ENCODE measurements at places on chromosomes 2 and 18.

DNA sequence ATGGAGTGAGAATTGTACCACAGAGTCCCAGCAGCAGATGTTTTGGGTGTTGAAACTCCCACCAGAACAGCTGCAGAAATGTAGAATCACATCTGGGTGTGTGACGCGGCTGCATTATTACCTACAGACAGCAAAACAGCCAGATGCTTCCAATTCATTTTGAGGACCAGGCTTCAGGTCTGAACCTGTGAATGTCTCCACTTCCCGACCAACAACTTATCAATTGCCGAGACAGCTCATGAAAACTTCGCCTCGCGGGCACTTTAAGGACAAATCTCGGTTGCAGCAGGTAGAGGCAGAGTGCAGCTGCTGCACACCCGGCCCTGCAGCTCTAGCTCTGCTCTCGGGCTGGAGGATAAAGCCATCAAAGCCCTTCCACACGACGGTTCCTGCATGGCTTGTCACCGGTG, 202.0 kb downstream of the HRH4 start:
- DNase-seq = no peak

- DNase-seq = no peak
Observed at GRCh38 chr2:14756122-14756541, 123.6 kb downstream of the LRATD1 start.

- no peak for DNase-seq
Observed at GRCh38 chr18:5132987-5133386, 64.1 kb downstream of the AKAIN1 start.

GRCh38 chr18:58556331-58557007, 72.4 kb downstream of the ALPK2 start:
- DNase-seq = no peak

DNA sequence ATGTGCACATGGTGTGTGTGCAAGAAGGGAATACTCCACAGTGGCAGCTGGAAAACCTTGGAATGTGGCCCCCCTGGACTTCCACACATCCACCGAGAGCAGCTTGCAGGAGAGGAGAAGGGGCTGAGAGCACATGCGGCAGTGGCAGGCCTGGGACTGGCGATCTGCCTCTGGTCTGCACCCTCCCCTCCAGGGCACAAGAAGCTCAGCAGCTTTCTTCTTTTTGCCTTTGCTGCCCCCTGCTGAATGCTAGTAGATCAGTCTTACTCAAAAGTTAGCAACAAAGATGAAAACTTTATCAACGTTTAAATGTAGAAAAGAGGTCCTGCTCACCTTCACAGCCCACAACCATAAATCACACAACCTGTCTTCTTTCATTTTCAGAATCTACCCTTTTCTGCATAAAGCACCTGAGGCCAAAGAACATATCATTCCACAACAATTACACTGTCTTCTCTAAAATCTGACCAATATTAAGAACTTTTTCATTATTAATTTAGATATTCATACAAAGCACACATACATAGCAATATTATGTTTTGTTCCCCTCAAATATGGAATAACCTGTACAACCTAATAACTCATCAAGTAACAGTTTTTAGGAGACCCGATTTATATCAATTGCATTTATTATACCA, 34.6 kb downstream of the TGFBRAP1 start:
- peak; percentile 50 for DNase-seq

- DNase-seq = no peak
Observed at GRCh38 chr2:234635284-234635683, 138.4 kb upstream of the ARL4C start.

GRCh38 chr2:240428245-240428644, 7.2 kb upstream of the GPC1 start:
- DNase-seq = no peak

- no peak for DNase-seq
Observed at GRCh38 chr2:231646476-231646875, 53.8 kb downstream of the TEX44 start.

DNA sequence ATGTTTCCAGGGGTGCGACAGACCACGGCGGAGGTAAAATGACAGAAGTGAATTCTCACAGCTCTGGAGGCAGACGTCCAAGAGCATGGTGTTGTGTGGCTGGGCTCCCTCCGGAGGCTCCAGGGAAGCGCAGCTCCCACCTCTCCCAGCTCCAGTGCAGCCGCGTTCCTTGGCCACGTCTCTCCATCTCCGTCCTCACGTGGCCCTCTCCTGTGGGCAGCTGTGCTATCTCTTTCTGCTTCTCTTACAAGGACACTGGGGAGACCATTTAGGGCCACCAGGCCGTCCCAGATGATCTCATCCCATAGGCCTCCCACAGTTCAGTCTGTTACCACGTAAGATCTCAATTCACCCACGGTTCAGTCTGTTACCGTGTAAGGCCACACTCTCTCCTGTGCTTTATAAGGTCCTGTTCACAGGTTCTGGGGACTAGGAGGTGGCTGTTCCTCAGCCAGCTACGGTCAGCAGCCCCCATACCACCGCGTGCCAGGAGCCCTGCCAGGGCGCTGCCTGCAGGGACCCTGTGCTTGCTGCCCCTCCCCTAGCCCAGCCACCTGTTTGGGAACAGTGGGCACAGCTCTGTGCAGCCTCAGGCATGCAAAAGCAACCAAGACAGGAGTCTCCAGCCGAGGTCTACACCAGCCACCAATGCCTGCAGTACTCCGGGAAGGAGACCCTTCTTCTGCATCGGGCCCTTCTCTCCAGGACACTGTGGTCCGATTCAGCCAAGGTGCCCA, 2.9 kb upstream of the MAB21L4 start:
- no peak for DNase-seq

- DNase-seq = no peak
Observed at GRCh38 chr2:164662868-164663631, 41.8 kb upstream of the GRB14 start.

- DNase-seq = no peak
Observed at GRCh38 chr2:170375192-170375591, 197.2 kb downstream of the MYO3B start.

GRCh38 chr2:228847684-228848083, 423.4 kb downstream of the PID1 start:
- DNase-seq = no peak

GRCh38 chr18:69985239-69985638, 37.6 kb upstream of the CD226 start:
- no peak for DNase-seq

GRCh38 chr2:31987454-31988220, 23.2 kb downstream of the MEMO1 start:
- DNase-seq = no peak

GRCh38 chr2:69271831-69272257, 115.2 kb downstream of the GFPT1 start:
- no peak for DNase-seq

DNA sequence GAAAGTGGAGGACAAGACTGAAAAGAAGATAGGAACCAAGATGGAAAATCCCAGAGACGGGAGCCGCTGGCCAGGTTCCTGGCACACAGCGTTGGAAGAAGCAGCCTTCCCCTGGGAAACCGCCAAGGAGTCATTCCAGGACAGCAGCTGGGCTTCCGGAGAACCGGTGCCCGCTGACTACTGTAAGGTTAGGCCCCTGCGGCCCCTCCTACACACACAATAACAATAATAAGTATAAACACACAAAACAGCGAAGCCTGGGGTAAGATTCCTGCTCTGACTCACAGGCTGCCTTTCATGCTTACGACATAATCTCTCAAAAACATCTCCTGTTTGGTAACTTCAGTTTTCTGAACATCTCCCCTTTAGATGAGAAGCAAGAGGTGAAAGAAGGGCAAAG, 28.1 kb upstream of the MYCN start:
- DNase-seq = peak; percentile 2

DNA sequence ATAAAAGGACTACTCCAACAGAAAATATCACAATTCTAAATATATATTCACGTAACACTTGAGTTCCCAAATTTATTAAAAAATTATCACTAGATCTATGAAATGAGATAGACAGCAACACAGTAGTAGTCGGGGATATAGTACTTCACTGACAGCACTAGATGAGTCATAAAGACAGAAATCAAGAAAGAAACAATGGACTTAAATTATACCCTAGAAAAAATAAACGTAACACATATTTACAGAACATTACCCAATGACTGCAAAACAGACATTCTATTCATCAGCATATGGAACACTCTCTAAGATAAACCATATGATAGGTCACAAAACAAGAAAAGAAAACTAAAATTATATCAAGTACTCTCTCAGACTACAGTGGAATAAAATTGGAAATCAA, 429.4 kb downstream of the MBD2 start:
- no peak for DNase-seq

DNA sequence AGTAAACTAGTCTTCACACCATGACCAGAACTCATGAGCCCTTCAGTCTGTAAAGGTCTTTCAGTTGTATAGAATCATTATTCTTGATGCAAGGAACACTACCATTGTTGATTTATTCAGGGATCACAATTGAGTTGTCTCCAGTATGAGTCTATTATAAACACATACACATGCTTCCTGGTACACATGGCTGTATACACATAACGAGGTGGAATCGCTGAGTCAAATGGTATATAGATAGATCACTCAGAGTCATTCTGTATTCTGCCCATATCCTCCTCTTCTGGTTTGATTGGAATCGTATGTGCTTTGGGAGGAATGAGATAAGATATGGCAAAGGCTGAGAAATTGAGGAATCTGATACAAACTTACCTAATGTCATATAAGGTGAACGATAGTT, 216.0 kb downstream of the UBE2E3 start:
- DNase-seq = no peak

DNA sequence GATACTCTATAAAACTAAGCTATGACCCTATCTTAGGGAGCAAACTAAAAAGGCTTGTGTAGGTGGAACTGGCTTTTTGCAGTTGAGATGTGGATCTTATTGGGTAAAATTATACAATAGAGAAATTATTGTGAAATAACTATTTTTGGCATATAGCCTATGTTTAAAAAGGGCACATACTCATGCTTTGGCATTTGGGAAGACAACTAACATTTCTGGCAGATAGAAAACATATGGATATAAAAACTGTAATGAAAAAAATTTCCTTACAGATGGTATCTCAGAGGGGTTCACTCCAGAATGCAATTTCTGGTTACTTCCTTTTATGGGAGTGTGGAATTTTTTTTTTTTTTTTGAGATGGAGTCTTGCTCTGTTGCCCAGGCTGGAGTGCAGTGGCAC, 120.1 kb upstream of the CCDC195 start:
- DNase-seq = no peak

GRCh38 chr2:160287476-160287875, 87.4 kb upstream of the ITGB6 start:
- DNase-seq = no peak

GRCh38 chr2:219003267-219003634, 10.0 kb upstream of the CRYBA2 start:
- no peak for DNase-seq

DNA sequence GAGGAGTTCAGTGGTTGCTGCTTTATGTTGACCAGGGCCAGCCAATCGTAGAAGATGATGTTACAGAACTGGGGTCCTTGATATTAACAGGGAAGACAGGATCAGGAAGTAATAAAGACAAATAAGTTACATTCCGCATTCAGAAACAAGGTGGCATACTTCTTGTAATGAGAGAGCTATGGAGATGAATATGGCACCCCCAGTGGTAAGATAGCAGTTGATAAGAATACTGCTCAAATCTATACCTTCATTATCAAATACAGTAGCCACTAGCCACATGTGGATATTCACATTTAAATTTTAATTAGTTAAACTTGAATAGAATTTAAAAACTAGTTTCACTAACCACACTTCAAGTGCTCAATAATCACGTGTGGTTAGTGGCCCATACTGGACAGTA, 290.4 kb upstream of the RBMS1 start:
- DNase-seq = no peak

DNA sequence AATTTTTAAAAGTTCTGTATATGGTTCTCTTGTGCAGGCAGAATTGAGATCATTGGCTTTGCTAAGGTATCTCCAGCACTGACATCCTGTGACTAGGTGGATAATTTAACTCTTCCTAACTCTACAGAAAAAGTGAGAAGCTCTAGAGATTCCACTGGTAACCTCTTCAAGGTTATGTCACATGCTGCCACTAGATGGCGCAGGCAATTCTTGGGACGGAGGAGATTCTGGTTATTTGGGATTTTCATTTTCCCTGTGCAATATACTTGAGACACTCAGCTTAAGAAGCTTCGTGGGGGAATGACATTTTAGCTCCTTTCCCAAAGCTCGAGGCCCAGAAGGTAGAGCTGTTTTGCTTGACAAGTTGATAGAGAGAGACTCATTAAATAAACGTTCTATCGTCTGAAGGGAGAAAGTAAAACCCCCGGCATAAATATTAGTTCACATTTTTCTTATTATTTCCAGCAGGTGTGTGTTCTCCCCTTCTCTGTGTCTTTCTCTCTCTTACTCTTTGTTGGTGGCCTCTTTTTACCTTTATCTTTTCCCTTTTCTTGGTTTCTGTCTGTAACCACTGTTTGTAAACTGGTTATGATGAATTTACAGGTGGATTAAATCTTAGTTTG, 26.6 kb upstream of the LANCL1 start:
- DNase-seq = peak; percentile 42

DNA sequence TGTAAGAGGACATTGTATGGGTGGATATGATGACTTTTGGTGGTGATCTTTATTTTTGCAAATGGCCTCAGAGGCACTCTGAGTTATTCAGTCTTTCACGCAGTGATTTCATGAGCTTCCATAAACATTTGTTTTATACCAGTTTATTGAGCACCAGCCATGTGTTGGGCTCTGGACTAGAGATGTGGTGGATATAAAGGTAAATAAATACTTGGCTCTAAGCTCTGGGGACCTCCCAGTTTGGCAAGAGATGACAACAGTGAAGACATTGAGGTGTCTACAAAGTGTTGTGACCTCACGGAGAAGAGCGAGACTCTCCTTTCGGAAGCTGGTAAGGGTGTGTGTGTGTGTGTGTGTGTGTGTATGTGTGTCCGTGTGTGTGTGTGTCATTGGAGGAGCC, 146.4 kb downstream of the TANC1 start:
- DNase-seq = no peak

DNA sequence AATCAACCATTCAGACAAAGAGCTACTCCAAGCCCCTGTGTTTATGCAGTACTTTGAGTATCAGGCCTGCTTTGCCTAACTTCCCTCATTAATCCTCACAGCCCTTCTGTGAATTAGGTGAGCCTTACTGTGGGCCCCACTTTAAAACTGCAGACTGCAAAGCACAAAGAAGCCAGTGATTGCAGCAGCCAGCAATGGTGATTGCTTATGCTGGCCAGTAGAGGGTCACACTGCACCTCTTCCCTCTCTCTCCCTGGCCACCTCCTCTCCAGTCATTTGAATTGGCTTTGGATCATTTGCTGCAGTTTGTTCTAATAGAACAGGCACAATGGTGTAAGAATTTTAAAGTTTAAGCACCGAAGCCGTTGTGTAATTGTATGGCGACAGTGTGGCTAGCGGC, 229.9 kb downstream of the AGPS start:
- DNase-seq = no peak

GRCh38 chr2:30112561-30112960, 34.2 kb upstream of the YPEL5 start:
- no peak for DNase-seq

GRCh38 chr2:16160281-16161084, 220.1 kb downstream of the MYCN start:
- no peak for DNase-seq

Measured in GM10248 (cell line).